ENCODE measurements at places on chromosomes 1 and 21. TPM values are rescaled to one million over a fixed set of nuclear protein-coding genes. Genes with fewer than 3 reads are reported as not detected.

GCLM gene
- 7.5 TPM for total RNA-seq

DNA sequence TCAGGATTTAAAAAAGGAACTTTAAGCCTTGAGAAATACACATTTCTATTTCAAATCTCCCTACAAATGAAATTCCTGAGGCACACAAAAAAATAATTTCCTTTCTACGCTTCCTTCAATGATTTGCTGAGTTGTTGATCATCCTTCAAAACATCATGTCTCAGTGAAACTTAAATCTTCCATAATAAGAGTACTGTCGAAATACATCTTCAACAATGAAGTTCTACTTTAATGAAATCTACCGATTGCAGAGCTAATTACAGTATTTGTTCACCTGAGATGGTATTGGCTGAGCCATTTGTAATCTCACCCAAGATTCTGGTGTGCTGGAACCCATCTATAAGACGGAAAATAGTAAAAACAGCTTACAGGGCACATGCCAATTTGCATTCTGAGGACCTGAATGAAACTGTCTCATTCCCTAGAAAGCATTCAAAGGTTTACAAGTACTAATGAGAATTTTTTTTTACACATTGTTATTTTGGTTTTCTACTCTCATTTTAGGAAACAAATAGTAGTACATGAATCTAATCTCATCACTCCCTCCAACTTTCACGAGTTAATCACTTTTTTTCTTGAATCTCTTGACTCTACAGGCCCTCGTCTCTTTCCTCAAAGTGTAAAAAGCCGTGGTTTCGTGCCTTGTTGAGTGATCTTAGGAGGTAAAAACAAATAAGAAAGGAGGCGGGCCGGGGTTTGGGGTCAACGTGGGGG, 1.1 kb downstream of the CHML start:
- DNase-seq = no peak

ADAMTS1 gene
- 3.7 TPM for total RNA-seq

GRCh38 chr1:19079541-19080472, 123.3 kb upstream of the IFFO2 start:
- DNase-seq = no peak

- DNase-seq = peak; percentile 93
Observed at GRCh38 chr1:228937851-228938536, 202.7 kb downstream of the RHOU start.

CFHR4 gene
- not detected for total RNA-seq

- DNase-seq = no peak
Observed at GRCh38 chr1:229075716-229076115, 195.2 kb upstream of the RAB4A start.

GRCh38 chr1:37354876-37355650, 119.3 kb upstream of the ZC3H12A start:
- no peak for DNase-seq

- no peak for DNase-seq
Observed at GRCh38 chr1:236247286-236247685, 34.5 kb downstream of the ERO1B start.

GRCh38 chr1:221408117-221408803, 333.6 kb downstream of the DUSP10 start:
- DNase-seq = no peak

WDR64 gene
- total RNA-seq = not detected

DNA sequence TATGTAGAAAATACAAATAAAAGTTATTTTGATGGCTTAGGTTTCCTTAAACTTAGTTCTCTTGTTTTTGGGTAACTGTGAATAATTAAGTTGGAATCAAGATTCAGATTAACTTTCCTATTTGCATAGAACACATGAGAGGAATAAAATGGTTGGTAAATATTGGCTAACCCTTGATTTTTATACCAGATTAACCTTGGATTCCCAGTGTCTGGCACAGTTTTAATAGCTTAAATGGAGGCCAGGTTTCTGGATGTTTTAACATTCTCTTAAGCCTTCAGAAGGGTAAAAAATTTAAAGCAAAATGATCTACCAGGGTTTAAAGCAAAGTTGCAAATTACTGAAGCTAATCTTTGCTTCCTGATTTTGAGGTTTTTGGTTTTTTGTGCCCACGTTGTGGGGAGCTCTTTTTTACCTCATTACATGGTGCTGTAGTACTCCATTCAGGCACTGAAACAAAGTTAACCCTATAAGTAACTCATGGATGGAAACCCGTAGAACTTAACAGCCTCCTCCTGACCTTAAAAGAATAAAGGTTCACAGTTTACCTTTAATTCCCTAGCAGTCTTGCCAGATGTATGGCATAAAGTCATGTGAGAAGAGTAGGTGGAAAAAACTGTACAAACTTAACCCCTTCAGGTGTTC, 8.4 kb upstream of the SPATA1 start:
- no peak for DNase-seq

DNA sequence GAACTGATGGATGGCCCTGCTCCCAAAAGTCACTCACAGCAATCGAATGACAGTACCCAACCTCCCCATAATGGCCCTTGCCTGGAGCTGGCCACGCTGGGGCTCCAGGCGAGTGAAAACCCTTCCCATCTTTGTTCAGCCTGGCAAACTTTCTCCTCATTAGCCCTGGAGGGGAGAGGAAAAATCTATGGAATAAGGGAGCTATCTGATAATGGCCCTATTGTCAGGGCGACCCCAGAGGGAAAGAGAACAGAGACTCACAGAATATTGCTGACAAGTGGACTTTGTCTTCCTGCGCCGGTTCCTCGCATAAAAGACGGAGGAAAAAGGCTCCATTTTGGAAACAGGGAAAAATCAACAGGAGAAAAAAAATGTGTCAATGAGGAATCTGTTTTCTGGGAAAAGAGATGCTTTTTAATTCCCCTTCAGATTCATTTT, 13.0 kb upstream of the ARHGEF16 start:
- DNase-seq = no peak

DNA sequence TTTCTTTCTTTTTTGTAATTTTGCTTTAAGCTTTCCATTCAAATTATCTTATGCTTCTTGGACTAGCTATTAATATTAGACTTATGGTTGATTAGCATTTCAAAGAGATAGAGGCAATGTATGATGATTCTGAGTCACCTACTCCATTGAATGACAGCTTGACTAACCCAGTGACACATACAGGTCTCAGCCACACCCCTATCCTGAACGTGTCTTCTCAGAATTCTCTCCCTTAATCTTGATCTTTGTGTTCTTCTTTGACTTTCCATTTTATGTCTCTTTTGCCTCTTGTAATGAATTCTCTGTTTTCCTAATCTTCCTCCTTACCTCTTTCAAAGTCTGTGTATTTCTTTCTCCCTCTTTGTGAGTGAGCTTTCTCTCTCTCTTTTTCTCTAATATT, 241.1 kb downstream of the PDE4B start:
- DNase-seq = no peak

DNA sequence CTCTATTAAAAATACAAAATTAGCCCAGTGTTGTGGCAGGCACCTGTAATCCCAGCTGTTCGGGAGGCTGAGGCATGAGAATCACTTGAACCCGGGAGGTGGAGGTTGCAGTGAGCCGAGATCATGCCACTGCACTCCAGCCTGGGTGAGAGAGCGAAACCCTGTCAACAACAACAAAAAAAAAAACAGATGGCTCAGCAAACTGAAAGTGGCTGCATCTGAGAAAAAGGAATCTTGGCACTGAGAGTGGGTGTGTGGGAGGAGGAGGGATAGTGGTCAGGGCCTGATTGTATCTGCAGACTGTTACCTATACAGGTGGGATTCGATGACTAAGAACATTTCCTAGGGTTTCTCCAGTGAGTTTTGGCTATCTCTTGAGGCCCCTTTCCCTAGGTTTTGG, 122.2 kb upstream of the BARHL2 start:
- no peak for DNase-seq

TLR5 gene
- under 0.01 TPM for total RNA-seq

- no peak for DNase-seq
Observed at GRCh38 chr1:188188317-188188716, 1359.6 kb downstream of the PLA2G4A start.

DNA sequence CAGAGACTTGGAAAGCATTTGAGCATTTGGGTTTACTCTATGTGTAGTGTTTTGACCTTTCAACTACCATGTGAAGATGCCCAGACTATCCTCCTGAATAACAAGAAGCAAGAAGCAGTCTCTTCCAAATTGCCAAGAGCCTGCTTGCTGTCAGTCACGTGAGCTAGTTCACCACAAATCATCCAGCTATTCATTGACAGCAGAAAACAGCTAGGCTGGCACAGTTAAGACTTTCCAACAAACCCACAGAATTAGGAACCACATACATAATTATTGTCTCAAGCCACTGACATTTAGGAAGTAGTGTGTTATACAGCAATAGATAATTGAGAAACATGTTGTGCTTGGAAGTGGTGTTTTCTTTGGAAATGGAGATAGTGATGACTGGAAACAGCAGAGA, 1652.0 kb downstream of the NCAM2 start:
- no peak for DNase-seq

GRCh38 chr1:147748676-147749350, 11.6 kb downstream of the GJA5 start:
- DNase-seq = no peak

- no peak for DNase-seq
Observed at GRCh38 chr1:19528438-19528837, 43.1 kb upstream of the CAPZB start.

GRCh38 chr1:226888021-226888420, 17.6 kb downstream of the PSEN2 start:
- no peak for DNase-seq

CFAP141 gene
- total RNA-seq = not detected

DNA sequence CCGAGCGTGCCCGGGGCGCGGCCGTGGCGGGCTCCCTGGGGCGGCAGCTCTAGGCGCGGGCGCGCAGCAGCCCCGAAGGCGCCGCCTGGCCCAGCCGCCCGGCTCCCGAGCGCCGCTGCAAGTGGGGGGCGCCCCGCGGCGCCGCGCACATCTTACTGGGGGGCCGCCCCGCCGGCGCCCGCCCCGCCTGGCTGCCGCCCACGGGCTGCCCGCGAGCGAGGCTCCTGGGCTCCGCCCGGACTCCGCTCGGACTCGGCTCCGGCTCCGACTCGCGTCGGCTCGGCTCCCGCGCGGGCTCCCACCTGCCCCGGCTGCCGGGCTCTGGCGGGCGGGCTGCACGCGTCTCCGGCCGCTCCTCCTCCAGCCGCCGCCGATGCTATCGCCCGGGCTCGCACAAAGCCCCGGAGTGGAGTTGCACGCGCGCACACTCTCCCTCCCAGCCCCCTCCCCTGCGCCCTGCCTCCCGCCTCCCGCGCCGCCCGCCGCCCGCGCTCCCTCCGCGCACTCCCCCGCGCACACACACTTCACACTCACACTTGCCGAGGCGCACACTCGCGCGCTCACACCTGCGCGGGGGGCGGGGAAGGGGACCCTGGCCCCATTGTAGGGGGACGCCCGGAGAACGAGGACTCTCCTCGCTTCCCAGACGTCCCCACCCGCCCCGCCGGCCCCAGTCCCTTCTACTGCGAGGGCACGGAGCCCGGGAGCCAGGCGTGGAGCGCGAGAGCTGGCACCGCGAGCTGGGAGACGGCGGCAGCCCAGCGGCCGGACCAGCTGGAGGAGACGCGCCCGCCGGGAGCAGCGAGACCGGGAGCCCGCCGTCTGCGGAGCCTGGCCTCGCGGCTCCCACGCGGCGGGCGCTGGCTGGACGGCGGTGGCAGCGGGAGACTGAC, at the start of gene GRIK3:
GRIK3 (minus strand) TSS at position 395 of the 893 bp plus-strand sequence. CDS start 407 bp downstream, outside the sequence.
- no peak for DNase-seq

GRCh38 chr1:185314411-185314810, 2.6 kb downstream of the IVNS1ABP start:
- DNase-seq = no peak

BTBD8 gene
- 1.3 TPM for total RNA-seq

DNA sequence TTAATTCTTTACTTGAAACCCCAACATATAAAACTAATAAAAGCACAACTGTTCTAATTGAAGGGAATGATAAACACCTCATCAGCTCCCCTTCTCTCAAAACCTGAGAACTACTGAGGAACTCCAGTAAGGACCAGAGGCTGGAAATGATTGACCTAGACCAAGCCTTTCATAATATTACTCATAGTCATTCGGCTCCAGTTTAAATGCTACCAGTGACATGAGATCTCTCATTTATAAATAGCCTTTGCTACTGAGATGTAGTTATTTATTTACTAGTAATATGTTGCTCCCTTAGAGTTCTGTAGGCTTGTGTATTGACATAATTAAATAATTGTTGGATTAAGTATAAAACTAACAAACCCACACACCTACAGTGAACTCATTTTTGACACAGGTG, 209.8 kb upstream of the PRMT6 start:
- no peak for DNase-seq

GRCh38 chr1:239682960-239683359, 296.6 kb downstream of the CHRM3 start:
- no peak for DNase-seq

DNA sequence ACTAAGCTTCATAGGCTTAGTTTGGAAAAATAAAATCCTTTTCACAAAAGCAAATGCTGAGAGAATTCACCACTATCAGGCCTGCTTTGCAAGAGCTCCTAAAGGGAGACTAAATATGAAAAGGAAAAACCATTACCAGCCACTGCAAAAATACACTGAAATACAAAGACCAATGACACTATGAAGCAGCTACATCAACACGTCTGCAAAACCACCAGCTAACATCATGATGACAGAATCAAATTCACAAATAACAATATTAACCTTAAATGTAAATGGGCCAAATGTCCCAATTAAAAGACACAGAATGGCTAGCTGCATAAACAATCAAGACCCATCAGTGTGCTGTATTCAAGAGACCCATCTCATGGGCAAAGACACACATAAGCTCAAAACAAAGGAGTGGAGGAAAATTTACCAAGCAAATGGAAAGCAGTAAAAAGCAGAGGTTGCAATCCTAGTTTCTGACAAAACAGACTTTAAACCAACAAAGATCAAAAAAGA, 28.8 kb downstream of the AKT3 start:
- DNase-seq = no peak

GRCh38 chr1:236207569-236207968, 65.2 kb downstream of the GPR137B start:
- DNase-seq = no peak

DNA sequence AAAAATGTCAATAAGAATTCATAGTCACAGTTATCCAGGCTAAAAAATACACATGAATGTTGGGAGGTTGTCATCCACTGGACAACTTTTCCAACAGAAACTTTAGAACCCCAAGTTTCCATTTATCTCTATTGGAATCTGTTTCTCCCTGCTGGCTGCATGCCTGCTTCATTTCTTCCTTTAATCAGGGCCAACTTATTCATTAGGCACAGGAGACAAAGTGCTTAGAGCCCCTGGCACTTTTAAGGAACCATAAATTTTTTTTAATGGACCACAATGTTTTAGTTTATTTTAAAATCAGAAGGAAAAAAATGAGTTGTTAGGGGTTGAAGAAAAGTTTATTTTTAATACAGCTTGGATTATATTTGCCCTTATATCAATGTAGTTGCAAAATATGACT, 26.7 kb upstream of the C2CD2 start:
- DNase-seq = no peak

- no peak for DNase-seq
Observed at GRCh38 chr1:20720631-20721091, 2.9 kb upstream of the KIF17 start.

NPPA gene
- not detected for total RNA-seq

DNA sequence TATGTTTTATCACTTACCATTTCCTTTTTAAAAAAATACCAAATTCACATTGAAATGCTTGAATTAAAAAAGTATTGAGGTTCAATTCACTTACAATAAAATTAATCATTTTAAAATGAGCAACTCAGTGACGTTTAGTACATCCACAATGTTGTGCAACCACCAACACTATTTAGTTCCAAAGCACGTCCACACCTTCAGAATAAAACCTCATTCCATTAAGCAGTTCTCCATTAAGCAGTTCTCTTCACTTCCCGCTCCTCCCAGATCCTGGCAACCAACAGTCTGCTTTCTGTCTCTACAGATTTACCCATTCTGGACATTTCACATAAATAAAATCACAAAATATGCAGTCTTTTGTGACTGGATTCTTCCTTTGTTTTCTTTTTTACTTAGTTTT, 41.3 kb downstream of the GNG4 start:
- no peak for DNase-seq

Data from lung microvascular endothelial cell (primary cell).